ENCODE measurements at places on chromosomes 4 and X.

GRCh38 chr4:6395466-6396228, 76.8 kb downstream of the PPP2R2C start:
- no peak for DNase-seq

- DNase-seq: no peak
Observed at GRCh38 chrX:9131066-9131465, 97.1 kb upstream of the FAM9B start.

- no peak for DNase-seq
Observed at GRCh38 chrX:153400146-153401132, 711 bp downstream of the PNMA6E start.

GRCh38 chr4:86948276-86948675, 13.5 kb downstream of the AFF1 start:
- DNase-seq: no peak

GRCh38 chr4:174358829-174359228, 75.1 kb downstream of the CEP44 start:
- DNase-seq: no peak

GRCh38 chrX:150767045-150767395, 73.8 kb downstream of the MTMR1 start:
- no peak for DNase-seq

DNA sequence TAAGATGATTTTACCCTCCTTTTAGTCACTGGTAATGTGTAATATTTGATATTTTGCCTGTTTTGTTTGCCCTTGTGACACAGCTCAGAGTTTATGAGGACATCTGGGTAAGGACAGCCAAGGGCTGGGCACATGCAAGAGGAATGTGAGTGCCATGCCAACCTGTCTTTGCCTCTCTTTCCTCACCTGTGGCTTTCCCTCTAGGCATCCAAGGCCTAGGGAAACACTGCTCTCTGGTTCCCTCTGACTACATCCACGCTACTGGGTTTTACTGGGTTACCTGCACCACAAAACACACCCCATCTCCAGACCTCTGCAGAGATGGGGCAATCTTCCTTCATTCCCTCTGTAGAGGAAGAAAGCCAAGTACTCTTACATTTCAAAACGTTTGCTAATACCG, 7.7 kb downstream of the HPGDS start:
- DNase-seq: no peak

GRCh38 chrX:123846577-123847038, 13.2 kb upstream of the XIAP start:
- no peak for DNase-seq

DNA sequence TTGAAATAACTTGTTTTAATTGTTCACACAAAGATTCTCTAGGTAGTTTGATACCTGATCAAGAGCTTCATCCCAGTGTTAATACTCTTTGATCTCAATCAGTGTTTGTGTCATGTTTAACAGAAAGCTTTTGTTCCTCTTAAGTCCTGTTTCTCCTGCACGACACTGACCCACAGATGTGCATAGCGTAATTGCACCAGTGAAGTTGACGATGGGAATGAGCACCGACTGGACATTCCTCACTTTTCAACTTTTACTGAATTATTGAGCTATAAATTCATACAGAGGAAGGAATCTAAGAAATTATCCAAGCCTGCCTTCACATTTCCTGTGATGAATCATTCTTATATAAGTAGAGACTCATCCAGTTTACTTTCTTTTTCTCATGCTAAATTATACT, 878.7 kb upstream of the TENM3 start:
- no peak for DNase-seq

DNA sequence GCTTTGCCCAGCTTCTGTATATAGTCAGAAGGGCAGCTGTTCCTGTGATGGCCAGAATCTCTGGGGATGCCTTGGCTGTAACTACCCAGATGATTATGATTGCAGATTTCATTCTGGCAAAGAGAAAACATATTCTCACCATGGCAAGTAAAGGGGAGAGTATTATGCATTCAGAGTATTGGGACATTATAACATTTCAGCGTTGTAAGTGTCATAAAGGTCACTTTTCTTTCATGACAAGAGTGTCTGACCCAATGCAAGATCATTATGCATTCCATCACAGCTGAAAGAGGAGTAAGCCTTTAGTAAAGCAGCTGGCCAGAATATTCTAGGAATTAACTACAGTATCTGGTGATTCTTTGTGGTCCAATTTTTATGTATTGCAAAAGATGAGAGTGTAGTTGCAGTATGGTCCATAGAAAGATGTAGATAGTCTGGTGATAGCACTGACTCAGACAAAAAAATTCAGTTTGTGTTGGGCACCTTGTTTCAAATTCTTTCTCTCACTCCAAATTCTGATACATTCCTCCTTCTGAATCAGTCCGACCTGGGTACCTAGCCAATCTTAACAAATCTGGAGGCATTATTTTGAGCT, 2366.3 kb downstream of the PCDH7 start:
- DNase-seq: no peak

DNA sequence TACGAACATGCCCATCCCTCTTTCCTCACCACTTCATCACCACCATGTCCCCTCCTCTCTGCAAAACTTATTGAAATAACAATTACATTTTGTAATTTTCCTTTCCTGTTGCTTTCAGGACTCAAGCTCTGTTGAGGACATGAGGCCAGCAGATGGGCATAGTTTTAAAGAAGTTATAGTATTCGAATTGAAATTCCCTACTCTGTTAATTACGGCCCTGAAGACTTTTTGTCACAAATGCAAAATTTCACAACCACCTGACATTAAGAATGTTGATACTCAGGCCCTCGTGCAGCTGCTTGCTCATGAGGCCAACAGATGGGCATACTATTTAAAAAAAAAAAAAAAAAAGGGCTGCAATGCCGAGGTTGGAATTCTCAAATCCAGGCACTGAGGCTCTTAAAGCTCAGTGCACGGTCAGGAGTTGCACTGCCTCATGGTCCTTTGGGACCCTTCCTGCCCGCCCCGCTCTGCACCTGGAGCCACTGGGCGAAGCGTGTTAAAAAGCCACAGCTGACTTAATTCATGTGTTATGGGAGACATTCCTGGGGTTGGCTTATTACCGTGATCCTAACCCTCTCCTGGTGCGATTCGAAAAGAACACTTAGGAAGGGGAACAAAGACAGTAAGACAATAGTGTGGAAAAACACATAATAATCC, 34.2 kb upstream of the FAT1 start:
- no peak for DNase-seq

DNA sequence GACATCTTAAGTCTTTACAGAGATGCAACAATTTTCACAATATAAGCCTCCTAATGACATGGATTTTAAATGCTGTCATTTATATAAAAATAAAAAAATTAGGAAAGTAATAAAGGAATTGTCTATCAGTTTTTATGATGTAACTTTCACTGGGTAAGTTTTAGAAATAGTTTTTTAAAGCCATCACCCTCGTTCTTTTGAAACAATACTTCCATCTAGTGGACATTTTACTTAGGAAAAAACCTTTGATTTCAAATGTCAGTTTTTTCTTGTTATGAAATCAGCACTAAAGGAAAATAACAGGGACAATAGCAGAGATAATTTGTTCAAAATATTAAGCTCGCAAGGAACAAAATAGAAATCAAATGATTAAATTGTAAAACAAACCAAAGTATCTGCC, 24.3 kb upstream of the NDNF start:
- DNase-seq: no peak

DNA sequence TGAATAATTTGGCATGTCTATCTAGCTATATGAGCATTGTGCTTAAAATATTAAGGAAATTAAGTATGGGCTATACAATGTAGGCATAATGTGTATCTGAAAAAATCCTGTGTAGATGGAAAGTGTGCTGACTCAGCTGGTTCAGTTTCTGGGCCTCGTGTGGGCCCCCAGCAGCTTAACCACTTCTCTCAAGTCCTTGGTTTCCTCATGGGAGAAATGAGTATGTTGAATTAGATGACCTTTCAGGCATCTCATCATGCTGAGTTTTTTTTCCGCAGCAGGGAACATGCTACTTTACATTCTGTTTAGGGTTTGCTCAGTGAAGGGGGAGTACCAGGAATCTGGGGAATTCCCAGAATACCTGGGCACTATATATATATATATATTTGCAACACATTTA, 30.5 kb downstream of the RHOH start:
- DNase-seq: no peak

DNA sequence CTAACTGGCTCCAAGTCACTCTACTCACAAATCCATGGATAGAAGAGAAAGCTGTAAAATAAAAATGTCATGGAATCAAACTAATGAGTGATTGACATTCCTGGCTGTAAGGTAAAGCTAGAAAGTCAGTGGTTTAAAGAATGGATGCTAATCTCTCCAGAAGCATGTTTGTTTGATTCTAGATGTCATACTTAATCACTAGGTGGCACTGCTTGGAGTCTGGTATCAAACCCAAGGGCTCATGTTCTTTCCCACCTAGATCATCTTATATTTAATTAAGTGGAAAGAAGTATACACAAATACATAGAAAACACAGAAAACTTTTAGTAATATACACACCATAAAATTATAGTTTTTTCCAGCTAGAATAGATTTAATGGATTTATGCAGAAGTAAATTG, 2666.6 kb downstream of the PCDH7 start:
- no peak for DNase-seq

DNA sequence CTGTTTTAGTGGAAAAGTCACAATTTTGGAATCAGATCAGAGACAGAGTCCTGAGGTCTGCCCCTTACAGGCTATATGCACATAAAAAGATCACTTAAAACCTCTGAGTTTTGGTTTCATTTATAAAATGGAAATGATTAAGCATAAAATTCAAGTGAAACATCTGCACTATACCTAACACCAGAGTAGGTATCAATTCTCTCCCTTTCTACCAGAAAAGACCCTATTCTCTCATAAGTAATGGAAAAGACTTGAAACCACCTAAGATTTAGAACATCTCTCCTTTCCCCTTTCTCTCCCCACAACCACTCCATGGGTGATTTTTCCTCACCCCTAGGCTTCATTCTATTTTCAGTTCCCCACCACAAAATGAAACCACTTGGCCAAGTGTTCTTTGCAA, 907 bp downstream of the LHFPL1 start:
- DNase-seq: no peak

DNA sequence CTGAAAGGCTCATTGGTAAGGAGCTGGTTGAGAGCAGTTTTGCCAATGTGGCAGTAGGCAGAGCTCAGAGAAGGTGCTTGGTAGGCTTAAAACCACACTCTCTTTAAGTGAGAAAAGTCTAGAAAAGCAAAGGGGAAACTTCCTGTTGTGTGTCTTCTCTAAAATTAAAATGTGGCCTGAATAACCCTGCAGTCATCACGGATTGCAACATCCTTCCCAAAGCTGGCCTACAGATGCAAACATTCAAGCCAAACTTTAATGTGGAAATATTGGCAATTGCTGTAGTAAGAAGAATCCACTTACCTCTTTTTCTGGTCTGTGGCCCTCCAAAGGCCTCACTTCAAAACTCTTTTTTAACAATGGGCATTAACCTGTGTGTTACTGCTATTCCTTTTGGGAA, 348.5 kb downstream of the OPHN1 start:
- DNase-seq: no peak

DNA sequence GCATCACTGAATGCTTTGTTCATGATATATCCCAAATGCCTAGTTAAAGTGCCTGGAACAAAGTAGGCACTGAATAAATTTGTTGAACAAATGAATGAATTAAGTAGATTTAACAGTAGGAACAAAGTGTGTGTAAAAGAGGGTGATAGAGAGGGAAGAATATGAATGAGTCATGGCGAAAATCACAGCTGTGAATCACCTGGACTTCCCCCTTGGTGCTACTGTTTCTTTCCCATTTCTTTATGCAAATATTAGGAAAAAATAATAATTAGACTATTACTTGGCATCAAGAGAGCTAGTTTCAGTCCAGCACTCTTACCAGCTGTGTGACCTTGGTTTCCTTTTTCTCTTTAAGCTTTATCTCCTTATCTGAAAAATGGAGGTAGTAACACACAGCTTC, 9.2 kb downstream of the SPIN3 start:
- no peak for DNase-seq

- no peak for DNase-seq
Observed at GRCh38 chr4:48687313-48688051, 92.6 kb downstream of the FRYL start.

DNA sequence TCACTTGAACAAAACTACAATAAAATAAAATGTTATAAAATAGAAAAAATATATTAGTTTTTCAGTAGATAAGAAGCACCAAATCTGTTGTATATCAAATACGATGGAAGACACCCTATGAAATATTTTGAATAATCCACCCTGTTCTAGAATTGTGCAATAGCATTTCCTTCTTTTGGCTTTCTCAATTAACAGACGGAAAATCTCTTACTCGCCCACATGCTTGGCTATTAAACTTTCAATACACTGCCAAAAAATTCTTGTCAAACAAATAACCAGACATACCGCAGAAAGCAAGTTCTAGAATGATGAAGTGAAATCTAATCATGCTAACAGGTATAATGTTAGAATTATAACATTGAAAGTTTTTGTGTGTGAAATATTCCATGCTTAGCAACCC, 671.6 kb upstream of the SLIT2 start:
- DNase-seq: no peak

DNA sequence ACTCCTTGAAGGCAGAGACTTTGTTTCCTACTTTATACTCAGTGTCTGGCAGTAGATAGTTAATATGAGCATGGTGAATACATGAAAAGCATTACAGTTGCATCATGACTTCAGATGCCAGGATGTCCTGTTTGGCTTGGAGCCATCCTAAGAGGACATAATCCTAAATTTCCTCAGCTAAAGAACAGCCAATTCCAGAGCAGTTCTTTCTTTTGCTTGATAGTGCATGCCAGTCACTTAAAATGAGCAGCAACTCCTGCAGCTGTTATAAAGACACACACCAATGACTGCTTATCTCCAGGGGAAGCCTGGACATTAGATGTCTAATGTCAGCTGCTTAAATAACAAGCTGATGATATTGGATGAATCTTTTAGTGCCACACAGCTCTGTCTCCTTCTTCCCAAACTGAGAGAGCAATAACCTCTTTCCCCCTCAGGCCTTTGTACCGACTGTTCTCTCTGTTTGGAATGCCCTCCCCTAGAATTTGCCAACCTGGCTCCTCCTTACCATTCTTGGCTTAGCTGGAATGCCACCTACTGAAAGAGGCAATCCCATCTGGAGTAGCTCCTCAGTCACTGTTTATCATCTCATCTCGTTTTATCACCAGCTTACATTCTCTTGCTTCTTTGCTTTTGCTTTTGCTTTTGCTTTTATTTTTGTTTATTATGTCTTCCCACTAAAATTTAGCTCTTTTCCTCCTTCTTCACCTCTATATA, 100.8 kb upstream of the USP38 start:
- DNase-seq: no peak

DNA sequence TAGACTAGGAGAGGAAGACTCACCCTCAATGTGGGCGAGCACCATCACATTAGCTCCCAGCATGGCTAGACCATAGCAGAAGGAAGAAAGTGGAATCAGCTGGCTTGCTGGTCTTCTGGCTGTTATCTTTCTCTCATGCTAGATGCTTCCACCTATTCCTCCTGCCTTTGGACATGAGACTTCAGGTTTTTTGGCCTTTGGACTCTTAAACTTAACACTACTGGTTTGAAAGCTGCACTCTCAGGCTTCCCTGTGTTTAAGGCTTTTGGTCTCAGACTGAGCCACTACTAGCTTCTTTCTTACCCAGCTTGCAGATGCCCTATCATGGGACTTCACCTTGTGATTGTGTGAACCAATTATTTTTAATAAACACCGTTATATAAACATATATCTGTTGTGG, 39.0 kb upstream of the UGT2B4 start:
- no peak for DNase-seq

- DNase-seq: no peak
Observed at GRCh38 chr4:116627545-116627944, 457.8 kb downstream of the TRAM1L1 start.

GRCh38 chr4:73864961-73865360, 4.2 kb upstream of the CXCL1 start:
- no peak for DNase-seq

GRCh38 chrX:67328476-67328875, 215.3 kb upstream of the AR start:
- no peak for DNase-seq

All from cerebellar nuclear complex (tissue), 1 donor.